ENCODE measurements at places on chromosomes 11 and 22.

GRCh38 chr11:75548595-75549272, 13.3 kb upstream of the SERPINH1 start:
- no peak for DNase-seq

DNA sequence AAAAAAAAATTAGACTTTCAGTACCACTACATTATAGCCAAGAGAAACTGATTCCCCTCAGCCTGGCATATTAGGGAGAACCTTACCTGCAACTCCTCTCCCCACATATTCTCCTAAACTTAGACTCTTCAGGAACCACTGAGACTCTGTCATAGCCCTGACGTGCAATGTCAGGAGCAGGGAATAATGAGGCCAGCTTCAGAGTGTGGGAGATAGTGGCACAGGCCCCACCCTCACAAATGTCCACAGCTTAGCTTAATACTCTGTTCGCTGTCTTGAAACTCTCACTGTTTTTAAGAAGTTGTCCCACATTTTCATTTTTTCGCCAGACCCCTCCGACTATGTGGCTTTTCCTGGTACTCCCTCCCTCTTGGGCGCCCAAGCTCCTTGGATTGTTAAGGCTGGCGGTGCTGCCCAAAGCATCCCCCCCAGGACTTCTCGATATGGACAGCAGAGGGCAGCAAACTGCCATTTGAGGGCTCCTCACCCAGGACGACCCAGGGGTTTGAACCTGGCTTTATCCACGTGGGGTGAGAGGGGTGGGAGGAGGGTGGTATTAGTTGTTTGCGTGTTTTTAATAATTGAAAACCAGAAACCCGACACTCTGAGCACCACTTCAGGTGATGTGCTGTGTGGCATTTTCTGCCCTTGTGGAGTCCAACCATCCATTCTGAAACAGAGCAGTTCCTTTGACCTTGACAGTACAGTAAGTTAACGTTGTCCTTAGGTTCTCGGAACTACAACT, 45.2 kb upstream of the RASSF10 start:
- DNase-seq = peak; percentile 63

DNA sequence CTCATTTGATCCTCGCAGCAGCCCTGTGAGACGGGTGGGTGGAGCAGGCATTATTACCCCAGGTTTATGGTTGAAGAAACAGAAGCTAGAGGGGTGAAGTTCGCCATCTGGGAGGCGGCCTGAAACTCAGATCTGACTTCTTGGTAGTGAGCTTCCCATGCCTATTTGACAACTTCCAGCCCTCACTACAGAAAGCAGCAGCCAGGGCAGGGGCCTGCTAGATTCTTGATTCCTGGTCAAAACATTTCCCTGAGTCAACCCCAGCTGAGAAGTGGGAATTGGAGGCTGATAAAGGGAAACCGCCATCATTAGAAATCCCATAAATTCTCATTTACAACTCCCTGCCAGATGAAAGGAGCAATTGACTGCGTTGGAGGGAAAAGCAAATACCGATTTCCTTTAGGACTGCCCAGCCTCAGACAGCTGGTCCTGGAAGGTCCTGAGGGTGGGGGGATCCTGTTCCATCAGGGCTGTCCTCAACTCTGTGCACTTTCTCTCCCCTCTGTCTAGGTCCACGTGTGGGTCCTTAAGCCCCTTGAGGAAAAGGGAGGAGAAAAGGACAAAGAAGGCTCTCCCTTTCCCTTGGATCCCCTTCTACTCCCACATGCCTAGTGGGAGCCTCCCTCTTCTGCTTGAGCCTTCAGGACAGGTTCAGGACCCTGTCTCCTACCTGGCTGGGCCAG, 10.2 kb upstream of the NECTIN1 start:
- DNase-seq = no peak

DNA sequence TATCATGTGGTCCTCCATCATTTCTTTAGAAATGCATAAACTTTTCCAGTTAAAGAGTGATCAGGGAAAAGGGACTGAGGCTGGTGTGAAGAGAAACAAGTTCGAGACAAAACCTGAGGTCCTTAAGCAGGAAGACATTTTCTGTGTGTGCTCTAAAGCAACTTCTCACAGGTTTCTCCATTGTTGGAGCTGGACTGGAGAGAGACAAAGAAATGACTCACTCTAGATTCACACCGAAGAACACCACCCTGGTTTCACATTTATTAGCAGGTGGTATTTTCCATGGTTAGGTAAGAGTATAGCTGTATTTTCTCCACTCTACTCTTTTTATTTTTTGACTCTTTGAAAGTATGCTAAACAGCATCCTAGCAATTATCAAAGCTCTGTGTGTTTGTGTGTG, 736.4 kb downstream of the KCNA4 start:
- no peak for DNase-seq

DNA sequence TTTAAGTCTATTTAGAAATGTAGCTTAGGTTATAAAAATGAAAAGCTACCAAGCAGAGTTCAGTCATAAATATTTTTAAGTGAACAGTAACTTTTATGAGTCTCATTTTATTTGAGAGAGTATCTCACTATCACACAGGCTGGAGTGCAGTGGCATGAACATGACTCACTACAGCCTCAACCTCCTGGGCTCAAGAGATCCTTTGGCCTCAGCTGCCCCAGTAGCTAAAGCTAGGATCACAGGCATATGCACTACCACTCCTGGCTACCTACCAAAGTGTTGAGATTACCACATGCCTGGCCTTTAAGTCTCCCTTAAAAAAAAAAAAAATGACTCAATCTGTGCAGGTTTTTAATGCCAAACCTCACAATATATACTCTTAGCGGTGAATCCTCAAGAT, 34.7 kb upstream of the CLNS1A start:
- DNase-seq = no peak

DNA sequence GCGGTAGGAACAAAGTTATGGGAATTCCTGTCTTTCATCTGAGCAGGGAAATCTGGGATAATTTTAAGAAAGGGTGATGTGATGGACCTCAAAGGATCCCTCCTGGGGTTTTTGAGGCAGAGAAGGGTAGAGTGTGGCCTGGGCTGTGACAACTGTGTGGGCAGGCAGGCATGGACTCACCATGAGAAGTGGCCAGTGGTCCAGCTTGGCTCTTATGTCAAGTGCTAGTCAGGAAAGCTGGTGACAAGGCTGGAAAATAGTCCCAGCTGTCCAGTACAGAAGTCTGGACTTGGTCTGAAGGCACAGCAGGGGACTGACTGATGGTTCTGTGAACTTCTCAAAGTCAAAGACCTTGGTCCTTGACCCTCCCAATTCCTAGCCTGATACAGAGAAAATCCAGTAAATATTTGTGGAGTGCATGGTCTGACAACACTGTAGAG, 1.7 kb downstream of the PPFIBP2 start:
- no peak for DNase-seq

- DNase-seq = no peak
These were observed 23.6 kb downstream of the GDPD5 start for GRCh38 chr11:75502138-75502537.

GRCh38 chr11:2862395-2863275, 22.9 kb downstream of the CDKN1C start:
- DNase-seq = no peak

DNA sequence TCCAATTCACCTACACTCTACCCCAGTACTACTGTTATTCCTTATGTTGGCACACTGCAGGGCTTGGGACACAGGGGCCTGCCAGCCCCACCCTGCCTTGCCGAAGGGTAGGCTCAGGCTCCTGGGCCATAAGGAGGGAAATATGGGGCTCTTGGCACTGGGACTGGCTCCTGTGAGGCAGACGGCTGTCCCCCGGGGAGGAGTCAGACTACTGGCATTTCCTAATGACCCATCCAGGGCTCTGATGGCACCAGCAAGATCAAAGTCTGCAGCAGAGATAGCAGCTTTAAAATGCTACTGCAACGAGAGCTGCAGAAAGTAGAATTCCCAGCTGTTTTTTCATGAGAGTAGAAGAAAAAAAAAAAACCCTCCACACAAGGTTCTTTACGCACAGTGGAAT, 42.2 kb upstream of the CYP2D6 start:
- no peak for DNase-seq

GRCh38 chr11:70912226-70912840, 340.0 kb downstream of the SHANK2 start:
- no peak for DNase-seq

DNA sequence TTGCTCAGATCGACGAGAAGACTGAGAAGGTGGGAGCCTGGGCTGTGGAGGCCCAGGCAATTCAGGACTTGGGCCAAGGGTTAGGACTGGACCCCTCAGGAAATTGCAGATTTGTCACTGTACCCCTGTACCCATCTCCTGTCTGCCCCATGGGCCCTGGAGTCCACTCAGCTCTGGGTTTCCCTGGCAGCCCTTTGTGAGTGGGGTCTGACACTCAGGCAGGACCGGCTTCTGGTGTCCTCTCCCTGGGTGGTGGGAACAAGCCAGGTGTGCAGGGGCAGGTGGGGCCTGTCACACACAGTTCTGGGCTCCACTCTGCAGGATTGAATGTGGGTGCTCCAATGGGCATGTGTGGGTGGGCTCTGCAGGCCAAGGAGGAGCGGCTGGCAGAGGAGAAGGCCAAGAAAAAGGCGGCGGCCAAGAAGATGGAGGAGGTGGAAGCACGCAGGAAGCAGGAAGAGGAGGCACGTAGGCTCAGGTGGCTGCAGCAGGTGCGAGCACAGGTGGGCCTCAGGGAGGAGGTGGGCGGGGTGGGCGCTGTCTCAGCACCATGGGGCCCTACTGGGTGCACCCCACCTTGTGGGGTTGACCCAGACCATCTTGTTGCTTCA, 21.6 kb downstream of the INCENP start:
- DNase-seq = no peak

DNA sequence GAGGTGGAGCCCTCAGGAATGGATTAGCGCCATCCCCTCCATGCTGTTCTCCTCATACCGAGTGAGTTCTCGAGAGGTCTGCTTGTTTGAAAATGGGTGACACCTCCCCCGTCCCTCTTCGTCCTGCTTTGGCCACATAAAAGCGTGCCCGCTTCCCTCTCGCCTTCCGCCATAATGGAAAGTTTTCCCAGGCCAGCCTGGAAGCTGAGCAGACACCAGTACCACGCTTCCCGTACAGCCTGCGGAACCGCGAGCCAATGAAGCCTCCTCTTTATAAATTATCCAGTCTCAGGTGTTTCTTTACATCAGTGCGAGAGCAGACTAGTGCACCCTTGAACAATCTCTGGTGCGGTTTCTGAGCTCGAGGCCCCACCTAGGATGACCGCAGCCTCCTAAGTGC, 12.8 kb downstream of the ALG12 start:
- no peak for DNase-seq

DNA sequence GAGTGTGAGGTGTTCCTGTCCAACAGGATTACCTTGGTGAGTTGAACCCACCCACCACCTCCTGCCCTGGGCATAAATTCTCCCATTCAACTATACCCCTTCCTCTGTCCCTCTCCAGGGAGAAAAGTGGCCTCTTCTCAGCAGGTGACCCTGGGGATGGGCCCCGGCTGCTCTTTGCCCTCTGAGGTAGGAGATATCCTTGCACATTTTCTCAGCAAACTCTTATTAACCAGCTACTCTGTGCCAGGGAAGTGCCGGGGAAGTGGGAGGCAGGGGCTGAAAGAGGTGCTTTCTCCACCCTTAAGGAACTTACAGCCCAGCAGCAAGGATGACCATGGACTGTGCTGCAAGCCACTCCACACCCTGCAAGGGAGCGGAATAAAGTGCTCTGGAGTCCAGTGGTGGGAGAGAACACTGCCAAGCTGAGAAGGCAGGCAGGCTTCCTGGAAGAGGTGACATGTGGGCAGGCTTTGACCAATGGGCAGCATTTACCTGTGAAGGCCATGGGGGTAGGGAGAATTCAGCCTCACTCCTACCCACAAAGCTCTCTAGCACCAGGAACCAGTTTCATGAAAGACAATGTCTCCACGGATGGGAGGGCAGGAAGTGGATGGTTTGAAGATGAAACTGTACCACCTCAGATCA, 21.9 kb upstream of the OAF start:
- no peak for DNase-seq

DNA sequence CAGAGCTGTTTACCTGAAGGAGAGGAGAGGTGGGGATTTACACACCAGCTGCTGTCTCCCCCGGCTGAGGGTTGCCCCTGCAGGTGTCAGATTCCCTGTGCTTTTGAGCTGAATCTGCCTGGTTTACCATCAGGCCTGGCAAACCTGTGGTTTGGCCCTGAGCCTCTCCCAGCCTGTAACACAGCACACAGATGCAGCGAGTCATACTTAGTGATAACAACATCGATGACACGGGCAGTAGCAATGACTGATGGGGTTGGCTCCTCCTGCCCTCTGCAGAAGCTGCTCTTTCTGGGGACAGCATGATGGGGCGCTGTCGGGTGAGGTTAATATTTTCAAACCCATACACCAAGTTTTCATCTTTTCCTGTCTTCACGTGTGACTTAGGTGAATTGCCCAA, 380.0 kb upstream of the B3GAT1 start:
- DNase-seq = no peak

- DNase-seq = no peak
These were observed 67.2 kb downstream of the CCDC83 start for GRCh38 chr11:85922367-85922766.

DNA sequence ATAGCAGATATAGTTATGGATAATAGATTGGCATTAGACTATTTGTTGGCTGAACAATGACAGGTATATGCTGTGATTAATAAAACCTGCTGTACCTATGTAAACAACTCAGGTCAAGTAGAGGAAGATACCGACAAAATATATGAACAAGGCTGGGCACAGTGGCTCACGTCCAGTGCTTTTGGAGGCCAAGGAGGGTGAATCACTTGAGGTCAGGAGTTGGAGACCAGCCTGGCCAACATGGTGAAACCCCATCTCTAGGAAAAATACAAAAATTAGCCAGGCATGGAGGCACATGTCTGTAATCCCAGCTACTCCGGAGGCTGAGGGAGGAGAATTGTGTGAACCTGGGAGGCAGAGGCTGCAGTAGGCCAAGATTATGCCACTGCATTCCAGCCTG, 14.0 kb upstream of the CHKA start:
- DNase-seq = no peak

DNA sequence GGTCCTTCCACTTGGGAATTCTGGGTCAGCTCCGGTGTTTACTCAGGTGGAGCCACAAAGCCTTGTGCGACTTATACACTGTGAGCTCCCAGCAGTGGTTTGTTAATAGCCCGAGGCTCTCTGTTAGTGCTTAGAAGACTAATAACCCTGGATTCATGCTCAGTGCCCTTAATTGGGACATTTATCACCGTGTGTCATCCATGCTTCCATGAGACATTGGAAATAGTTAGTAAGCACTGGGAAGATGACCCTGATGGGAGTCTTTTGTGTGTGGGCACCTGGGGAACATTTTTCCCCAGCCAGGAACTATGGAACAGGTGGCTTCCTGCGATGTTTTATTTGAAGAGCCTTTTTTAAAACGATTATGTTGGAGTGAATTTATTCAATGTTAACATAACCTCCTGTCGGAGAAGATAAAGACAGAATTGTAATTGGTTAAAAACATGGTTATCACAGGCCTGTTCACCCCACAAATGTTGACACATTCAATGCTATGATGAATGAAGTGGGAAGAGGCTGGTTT, 188.9 kb downstream of the MYO18B start:
- no peak for DNase-seq

GRCh38 chr11:13145461-13145860, 132.1 kb upstream of the BMAL1 start:
- no peak for DNase-seq

Measured in iPS DF 6.9 (cell line).